ENCODE measurements at places on chromosomes 2 and 18.
A peak's percentile ranks its signal among the peaks of the same experiment; 100 is the strongest.

DNA sequence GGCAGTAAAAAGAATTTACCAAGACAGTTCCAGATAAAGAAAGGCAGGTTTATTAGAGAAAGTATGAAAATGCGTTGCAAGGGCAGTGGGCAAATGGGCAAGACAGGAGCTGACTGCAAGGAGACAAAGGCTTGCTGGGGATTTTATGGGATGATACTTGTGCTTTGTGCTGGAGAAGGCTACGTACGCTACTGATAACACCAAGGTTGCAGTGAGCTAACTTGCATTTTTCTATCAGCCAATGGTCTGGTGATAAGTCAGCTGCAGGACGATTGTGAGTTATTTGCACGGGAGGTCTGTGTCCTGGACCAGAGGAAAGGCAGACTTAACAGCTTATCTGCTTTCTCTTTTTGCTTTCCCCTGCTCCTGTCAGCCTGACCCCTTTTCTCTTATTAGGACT lies 116.5 kb downstream of the PMS1 start:
- no peak for DNase-seq

DNA sequence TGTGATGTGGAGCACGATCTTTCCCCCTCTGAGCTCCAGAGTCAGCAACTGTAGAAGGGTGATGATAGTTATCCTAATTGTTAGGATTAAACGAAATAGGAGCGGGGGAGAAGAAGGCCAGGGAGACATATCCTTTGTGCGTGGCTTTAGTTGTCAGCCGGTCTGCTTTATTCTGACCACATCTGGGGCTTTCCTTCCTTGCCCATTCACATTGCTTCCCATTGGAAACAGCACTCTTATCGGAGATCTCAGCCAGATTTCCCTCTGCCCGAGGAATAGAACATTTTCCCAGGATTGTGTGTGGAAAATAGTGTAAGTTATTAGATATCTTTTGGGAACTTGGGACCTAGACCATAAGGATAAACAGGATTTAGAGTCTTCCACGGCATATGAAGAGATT lies 1.5 kb downstream of the RALB start:
- DNase-seq: no peak

DNA sequence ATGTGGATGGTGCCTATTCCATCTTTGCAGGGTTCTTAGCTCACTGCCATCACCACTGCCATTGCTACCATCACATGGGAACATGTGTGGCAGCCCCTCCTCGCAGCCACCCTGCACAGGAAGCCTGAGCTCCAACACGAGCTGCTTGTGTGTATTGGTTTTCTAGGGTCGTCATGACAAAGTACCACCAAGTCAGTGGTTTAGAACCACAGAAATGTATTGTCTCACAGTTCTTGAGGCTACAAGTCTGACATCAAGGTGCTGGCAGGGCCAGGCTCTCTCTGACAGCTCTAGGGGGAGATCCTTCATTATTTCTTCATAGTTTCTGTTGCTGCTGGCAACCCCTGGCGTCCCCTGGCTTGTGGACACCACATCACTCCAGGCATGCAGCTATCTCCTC lies 10.3 kb upstream of the IL1R2 start:
- no peak for DNase-seq

GRCh38 chr2:132564065-132564464 lies 105.9 kb downstream of the LYPD1 start:
- DNase-seq: no peak

DNA sequence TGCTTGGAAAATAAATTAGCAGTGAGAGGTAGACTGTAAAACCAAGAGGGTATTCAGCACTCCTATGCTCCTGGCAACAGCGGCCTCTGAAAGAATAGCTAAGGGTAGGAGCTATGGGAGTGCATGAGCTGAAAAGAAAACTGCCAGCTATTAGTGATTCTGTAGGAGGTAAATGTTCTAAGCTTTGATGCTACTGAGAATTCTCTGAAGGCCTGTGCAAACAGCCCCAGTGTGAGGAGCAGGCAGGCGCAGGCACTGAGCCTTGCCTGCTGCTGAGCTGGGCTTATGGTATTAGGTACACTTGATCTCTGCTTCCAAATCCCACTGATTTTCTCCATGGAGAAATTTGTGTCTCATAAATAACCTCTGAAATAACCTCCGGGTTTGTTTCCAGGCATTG lies 86.7 kb downstream of the NYAP2 start:
- no peak for DNase-seq

- no peak for DNase-seq
These were observed 605.5 kb downstream of the SATB2 start for GRCh38 chr2:198852248-198852647.

DNA sequence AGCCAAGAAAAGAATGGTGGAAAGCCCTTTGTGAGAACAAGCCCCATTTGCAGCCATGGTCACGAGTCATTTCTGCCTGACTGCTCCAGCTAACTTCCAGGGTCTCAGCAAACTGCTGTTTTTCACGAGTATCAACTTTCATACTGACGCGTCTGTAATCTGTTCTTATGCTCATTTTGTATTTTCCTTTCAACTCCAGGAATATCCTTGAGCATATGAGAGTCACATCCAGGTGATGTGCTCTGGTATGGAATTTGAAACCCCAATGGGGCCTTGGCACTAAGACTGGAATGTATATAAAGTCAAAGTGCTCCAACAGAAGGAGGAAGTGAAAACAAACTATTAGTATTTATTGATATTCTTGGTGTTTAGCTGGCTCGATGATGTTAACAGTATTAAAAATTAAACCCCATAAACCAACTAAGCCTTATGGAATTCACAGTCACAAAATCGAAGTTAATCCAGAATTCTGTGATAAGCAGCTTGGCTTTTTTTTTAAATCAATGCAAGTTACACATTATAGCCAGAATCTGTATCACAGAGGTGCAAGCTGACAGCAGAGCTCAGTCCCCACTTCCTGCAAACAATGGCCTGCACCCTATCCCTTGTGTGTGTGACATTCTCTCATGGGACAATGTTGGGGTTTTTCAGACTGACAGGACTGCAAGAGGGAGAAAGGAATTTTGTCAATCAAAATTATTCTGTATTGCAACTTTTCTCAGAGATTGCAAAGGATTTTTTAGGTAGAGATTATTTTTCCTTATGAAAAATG lies 26.1 kb downstream of the SLC14A1 start:
- no peak for DNase-seq

- DNase-seq: no peak
These were observed 87.1 kb downstream of the ITGB1BP1 start for GRCh38 chr2:9336241-9336575.

DNA sequence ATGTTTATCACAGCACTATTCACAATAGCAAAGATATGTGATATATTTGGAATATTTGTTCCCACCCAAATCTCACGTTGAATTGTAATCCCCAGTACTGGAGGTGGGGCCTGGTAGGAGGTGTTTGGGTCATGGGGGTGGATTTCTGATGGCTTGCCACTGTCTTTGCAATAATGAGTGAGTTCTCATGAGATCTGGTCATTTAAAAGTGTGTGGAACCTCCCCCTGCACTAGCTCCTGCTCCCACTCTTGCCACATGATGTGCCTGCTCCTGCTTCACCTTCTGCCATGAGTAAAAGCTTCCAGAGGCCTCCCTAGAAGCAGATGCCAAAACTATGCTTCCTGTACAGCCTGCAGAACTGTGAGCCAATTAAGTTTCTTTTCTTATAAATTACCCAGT lies 72.2 kb upstream of the DYNC1I2 start:
- DNase-seq: no peak

- DNase-seq: no peak
These were observed 19.0 kb upstream of the CCNYL1 start for GRCh38 chr2:207692206-207693065.

- DNase-seq: no peak
These were observed 85.8 kb upstream of the NDUFV2 start for GRCh38 chr18:9016633-9017166.

DNA sequence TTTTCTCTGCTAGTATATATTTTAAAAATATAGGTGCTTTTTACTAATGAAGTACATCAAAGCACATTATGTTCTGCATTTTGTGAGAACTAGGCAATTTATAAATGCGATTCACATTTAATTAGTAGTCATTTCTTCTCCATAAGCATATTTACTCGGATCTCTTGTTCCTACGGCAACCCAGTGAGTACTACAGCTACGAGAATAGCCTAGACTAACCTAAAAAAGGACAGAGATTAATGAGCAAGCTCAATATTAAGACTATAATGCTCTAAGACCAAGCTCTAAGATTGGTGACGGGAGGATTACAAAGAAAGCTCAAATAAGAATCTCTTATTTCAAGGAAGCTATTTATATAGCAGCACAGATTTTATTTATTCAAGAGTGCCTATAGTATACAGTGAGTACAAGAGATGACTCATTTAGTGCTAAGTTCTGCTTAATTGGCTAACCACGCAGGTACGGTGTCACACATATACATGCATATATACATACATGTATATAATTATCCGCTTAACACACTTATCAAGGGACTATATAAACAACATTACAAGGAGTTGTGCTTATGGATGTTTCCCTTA lies 364.7 kb downstream of the GPD2 start:
- DNase-seq: no peak

GRCh38 chr2:204049635-204050034 lies 113.1 kb downstream of the ICOS start:
- no peak for DNase-seq

DNA sequence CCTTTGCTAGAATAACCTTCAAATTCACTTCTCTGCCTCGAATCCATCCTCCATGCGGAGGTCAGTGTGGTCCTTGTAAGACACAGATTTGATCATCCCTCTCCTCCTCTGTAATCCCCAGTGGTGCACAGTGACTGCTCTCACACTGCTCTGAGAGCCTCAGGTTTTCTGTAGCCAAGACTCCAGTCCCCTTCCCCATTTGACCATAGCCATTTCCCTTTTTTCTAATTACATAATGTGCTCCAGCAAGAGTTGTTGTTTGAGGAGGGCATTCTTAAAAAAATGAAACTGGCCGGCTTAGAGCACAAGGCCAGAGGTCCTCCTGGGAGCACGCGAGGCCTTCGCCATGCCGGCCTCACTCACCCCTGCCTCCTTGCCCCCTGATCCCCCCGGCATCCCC lies 34.7 kb upstream of the LPIN1 start:
- DNase-seq: no peak

DNA sequence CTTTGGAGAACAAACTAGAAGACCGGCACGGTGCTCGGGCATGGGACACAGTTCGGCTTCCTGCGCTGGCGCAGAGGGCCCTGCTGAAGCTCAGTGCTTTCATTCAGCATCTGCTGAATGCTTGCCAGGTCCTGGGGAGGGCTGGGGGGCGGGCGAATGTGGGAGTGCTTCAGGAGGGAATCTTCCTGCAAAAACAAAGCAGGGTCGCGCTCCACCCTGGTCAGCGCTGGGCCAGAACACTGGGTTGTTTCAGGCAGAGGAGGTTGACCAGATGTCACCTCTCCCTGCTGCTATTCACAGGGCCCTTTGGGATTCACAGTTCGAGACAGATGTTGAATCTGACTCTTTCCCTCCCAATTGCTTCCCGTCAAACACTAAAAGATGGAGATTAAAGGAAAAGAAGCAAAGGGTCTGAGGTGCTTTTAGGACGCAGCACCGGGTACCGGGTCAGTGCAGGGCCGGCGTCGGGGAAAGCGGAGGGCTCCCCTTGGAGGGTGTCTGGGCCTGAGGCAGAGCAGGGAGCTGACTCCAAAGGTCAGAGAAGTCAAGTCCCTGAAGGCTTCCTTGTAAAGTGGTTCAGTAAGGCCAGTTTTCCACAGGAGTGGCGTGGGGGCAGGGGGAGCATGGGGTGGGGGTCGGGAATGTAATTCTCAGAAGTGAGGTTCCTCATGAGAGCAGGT lies 82.1 kb upstream of the PXDN start:
- peak; percentile 25 for DNase-seq

- DNase-seq: no peak
These were observed 60.8 kb downstream of the EFEMP1 start for GRCh38 chr2:55862673-55863390.

- DNase-seq: no peak
These were observed 51.9 kb downstream of the CACNB4 start for GRCh38 chr2:152046940-152047339.

GRCh38 chr2:194674043-194674442 lies 983.0 kb upstream of the SLC39A10 start:
- no peak for DNase-seq

GRCh38 chr18:67266246-67267237 lies 250.0 kb downstream of the DSEL start:
- no peak for DNase-seq

GRCh38 chr2:120265006-120265405 lies 12.4 kb downstream of the RALB start:
- no peak for DNase-seq

GRCh38 chr2:224217962-224218347 lies 178.9 kb upstream of the SERPINE2 start:
- DNase-seq: no peak

GRCh38 chr2:159362816-159363251 lies 76.3 kb upstream of the WDSUB1 start:
- DNase-seq: no peak

DNA sequence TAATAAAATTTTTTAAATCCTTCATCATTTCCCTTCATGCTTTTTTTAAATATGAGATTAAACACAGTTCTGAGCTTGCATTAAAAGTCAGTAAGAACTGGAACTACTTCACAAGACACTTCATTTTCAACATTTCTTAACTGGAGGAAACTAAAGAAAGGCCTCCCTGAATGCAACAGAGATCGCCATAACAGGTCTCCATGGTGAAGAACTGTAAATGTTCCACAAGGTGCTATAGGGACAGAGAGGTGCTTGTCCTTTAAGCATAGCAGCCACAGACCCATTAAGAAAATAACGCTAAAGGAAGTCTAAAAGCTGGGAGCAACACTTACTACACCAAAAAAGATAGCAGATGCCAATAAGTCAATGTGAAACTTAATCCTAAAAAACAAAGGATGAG lies 8.5 kb downstream of the STAM2 start:
- DNase-seq: no peak

GRCh38 chr2:197500503-197501131 lies 438 bp downstream of the HSPE1 start:
- DNase-seq: no peak

DNA sequence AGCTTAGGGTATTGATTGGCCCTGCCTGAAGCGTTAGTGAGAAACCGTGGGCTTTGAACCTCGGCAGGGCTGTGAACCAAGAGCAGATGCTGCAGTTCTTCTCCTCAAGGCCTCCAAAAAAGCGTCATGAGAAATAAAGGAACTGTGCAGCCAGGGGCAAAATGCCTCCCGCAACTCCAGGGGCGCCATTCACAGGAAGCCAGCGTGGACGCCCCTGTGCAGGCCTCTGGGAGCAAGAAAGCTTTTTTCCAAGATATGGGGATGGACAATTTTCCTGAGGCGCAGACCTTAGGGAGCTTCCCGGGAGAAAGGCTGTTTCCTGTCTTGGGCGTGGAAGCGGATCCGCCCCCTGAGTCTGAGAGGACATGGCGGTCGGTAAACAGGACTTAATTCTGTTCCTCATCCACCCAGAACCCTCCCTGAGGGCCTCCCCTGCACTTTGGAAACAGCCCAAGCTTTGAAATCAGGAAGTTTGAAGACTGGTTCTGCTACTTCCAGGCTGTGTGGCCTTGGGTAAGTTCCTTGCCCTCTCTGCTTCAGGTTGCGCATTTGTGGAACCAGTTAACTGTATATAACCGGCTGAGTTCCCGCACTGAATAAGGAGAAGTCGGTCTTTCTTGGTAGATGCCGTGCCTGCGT lies 29.6 kb upstream of the CABLES1 start:
- no peak for DNase-seq
